ENCODE measurements at places on chromosomes 16 and 17.

DNA sequence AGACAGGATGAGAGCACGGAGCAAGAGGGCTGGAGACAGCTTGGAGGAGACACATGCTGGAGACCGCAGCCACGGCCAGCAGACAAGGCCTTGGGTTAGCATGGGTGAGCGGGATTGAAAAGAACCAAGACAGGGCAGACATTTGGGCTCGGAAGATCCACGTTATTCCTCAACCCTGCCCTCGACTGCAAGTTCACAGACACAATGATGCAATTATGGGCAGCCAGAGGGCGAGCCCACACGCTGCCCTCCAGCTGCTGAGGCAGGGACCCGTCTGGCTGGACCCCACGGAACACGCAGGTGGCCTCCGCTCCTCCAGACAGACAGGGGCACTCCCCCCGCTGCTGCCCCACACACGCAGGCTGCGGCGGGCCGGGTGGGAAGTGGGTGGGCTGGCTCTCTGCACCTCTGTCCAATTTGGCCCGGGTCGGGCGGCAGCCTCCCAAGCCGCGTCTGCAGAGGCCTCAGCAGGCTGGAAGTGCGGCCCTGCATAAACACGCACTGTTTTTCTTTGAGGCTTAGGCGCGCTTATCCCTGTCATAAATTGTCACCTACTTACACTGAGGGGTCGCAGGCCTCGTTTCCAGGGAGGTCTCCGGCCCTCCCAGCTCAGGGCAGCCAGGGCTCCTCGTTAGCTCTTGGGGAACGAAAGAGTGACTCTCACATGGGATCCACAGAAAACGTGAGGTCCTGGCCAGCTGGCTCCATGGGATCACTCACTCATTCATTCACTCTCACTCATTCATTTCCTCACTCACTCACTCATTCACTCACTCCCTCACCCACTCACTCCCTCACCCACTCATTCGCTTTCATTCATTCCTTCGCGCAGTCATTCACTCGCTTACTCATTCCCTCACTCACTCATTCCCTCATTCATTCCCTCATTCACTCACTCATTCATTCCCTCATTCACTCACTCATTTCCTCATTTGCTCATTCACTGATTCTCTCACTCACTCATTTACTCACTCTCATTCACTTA lies 303.9 kb downstream of the C16orf95 start:
- no peak for DNase-seq

DNA sequence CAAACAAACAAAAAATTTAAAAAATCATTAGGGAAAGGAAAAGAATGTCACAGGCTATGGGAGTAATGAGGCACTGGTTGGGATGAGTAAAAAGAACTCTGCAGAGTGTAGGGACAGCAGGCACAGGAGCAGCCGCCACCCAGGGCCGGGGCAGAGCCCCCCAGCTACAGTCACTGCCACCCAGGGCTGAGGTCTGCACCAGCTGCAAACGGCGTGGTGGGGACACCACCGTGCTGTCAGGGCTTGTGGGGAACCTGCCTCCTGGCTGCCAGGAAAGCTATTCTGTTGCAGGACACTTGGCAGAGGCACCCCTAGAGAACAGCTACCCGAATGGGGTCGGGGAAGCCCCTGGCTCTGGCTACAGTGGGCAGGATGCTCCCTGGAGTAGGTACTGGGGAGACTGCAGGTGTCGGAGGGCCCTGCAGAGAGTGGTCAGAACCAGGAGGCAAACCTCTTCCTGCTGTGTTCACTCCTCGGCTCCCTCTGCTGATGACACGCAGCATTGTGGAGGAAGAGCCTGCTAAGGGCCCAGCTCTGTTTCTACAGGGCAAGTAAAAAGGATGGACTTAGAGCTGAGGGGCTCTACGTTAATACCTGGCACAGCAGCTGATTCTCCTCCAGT lies 32.3 kb upstream of the CAPN15 start:
- DNase-seq: no peak

- no peak for DNase-seq
Measured at GRCh38 chr17:29115961-29116803, 64.0 kb downstream of the MYO18A start.

- no peak for DNase-seq
Measured at GRCh38 chr16:30113031-30113710, at the start of gene GDPD3. TSS of gene GDPD3 (minus strand) at chr16:30113537. CDS start at chr16:30113478, 59 bp downstream.

DNA sequence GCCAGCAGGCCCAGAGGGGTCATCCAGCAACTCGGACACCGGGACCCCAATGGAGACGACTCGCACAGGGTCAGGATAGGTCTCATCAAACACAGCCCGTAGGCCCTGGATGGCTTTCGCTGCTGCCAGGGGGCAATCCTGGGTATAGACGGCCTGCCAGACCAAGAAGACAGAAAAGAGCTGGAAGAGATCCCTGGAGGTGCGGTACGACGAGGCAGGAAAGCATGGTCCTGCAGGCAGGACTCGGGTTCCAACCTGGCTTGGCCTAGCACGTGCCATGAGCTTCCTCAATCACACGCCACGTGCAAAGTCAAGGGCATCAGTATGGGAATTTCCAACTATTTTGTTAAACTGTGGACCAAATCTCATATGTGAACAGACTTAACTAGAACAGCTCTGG lies 6.3 kb upstream of the EXOSC6 start:
- DNase-seq: no peak

GRCh38 chr16:24141466-24141865 lies 114.7 kb upstream of the CACNG3 start:
- DNase-seq: no peak

DNA sequence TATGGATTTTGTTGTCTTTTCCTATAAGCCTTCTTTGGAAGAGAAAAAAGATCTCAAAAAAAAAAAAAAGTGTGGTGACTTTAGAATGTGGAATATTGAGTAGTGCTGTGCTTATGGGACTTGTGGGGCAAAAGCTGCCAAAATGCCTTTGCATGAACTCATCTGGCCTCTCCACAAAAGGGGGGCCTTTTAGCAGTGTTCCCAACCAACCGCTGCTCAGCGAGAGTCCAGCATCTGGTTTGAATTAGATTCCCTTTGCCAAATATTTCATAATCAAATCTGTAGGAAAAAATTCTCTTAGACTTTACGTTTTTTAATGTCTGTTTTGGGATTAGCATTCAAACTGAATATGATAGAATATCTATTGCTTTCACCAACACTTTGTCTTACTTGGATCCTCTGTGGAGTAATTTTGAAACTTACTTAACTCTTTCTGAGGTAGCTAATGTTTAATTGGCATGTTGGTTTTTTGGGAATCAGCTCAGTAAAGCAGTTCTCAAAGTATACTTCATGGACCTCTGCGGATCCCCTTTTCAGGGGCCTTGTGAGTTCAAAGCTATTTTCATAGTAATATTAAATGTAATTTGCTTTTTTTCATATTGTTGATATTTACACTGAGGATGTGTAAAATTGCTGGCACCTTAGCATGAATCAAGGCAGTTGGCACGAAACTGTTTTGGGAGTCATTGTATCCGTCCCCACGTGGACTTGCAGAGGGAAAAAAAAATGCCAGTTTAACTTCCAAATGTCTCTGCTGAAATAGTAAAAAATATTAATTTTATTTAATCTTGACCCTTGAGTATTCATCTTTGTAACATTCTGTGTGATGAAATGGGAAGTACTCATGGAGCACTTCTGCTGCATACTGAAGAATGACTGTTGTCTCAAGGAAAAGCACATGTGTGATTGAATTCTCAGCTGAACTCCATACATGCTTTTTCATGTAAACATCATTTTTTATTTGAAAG lies 34.7 kb upstream of the VPS4A start:
- DNase-seq: no peak

DNA sequence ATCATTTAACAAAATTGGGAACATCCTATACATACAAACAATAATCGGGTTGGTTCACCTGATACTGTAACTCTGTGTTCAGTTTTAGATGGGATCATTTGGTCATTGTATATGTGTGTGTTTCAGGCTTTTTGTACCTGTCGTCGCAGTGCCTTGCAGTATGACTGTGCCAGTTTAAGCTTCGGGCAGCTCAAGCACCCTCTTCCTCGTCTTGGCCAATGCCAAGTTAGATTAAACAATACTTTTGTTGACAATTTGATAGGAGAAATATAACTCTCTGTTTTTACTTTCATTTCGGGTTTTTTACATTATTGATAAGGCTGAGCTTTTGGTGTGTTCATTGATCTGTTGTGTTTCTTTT lies 37.0 kb upstream of the ARHGAP17 start:
- DNase-seq: no peak

DNA sequence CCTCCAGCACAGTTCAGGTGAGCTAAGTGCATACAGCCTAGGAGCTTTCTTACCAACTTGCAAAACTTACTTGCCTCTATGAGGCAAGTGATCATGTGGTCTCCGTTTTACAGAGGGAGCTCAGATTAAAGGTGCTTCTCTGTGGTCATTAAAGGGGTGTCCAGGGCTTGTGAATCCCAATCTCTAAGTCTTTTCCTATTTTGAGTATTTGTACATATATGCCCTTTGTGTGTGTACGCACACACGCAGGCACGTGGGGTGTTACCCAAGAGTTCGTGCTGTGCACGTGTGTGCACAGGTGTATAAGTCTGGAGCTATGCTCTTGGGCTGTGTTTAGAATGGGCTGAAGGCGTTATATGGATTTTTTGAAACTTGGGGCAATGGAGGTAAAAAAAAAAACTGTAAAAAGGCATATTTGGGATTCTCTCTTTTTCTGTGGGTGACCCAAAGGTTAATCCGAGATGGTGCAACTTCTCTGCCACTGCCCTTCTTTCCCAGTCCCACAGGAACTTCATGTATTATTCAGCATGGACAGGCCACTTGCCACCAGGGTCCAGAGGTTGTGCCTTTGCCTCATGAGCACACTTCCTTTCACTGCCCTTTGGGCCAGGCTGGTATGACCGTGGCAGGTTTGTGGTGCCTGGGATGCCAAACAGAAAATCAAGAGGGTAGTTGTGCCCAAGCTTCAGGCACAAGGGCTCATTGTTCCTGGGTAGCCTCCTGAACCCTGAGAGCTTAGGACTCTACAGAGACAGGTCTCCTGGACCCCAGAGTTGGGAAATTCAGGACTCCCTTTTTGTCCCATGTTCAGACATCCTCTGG lies 1.5 kb downstream of the ABCC3 start:
- no peak for DNase-seq

DNA sequence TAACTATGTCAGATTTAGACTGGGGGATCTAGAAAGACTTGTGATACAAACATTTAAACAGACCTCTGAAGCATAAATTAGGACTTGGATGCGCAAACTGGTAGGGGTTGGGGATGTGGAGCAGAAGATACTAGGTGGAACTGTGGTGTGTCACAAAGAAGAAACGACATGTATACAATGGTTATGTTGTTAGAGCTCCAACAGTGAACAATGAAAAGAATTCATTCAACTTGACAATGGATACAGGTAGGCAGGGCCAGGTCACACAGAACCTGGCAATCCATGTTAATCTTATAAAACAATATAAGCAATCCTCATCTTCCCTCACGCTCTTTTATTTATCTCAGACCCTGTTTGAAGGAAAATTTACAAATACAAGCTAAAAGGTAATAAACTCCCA lies 102.0 kb downstream of the CDC27 start:
- no peak for DNase-seq

Data from vagina (tissue), 2 donors.